ENCODE measurements at places on chromosomes 2 and 18.

DNA sequence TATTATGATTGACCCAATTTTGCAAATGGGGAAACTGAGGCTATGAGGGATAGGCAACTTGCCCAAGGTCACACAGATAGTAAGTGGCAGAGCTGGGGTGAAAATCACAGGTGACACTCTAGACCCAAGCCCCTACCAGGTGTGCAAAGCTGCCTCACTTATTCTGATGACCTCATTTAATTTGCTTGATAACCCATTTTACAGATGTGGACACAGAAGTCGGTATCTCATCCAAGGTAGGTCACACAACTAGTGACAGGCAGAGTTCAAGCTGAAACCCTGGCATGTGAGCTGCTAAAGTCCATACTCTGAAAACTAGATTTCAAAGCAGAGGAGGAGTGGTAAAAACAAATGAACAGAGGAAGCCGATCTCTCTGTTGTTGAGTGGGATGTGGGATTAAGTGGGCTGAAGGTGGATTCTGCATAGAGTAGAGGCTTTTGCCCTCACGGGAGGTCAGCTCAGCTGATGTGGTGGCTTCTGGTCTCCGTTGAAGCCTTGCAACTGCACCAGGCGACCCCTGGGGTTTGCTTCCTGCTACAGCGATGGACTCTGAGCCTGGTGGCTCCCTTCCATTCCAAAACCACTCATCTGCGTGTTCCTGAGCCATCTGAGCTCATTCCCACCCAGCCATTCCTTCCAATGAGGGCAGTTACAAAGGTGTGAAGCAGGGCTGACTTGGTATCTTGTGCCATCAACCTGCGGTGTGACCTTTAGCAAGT lies 164.3 kb upstream of the FHL2 start:
- DNase-seq: no peak

GRCh38 chr18:42328931-42329330 lies 373.9 kb downstream of the PIK3C3 start:
- no peak for DNase-seq

DNA sequence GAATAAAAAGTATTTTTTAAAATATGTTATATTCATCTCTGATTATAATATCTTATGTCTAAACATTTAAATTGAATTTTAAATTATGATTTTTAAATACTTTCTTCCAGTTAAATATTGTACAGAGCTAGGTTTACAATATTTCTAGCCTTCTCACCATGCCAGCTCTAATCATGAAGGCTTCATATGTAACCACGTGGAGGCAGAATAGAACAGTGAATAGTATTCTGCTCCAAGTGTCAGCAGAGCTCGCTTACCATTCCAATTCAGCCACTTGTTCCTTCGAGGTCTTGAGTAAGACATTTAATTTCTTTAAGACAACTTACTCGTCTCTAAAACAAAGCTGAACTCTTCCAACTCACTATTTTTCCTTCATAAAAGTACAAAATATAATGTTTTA lies 871.8 kb downstream of the SUCLG1 start:
- no peak for DNase-seq

GRCh38 chr18:48898521-48898920 lies 52.2 kb downstream of the SMAD7 start:
- no peak for DNase-seq

DNA sequence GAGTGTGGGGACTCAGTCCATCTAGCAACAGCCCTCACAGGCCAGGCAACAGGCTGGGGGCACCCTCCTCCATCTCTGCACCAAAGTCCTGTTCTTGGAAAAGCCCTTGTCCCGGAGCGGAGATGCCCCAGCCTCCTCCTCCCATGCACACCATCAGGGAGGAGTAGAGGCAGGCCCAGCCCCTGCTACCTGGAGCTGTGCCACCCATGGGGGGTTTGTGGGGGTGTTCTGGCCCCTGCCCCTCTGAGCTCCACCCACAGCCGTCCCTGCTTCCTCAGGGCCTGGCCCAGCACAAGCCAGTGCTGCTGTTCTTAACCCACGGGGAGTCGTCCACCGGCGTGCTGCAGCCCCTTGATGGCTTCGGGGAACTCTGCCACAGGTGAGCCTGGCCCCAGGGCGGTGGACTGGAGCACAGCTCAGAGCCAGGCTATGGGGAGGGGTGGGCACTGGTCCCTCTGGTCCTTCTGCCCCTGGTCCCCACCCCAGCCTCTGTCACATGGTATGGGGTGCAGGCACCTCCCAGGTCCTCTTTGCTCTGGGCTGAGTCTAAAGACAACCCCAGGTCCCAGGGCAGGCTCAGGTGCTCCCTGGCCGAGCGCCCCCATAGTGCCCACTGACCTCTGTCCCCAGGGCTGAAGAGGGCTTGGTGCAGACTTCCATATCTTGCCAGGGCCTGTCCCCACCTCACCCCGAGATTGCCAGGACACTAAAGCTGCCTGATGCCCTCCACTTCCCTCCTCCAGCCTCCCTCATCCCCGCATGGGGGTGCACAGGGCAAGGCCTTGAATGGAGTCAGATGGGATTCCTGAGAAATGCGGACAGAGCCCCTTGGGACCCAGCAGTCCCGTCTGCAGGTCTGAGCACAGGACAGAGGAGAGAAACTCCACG lies 2.7 kb downstream of the AGXT start:
- DNase-seq: no peak

DNA sequence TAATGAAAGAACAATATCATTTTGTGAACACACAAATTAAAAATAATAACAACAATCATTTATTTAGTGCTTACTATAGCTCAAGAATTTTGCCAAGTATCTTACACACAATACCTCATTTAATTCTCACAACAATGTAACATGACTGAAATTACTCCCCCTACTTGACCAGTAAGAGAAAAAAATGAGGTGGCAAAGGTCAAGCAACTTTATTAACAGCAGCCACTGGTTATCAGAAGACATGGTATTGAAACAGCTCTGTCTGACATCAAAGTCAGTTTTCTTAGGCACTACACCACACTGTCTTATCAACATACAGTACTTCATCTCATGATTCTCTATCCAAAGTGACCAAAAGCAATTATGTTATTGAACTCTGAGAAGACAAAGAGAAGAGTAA lies 389.4 kb downstream of the ZEB2 start:
- no peak for DNase-seq

All from activated CD8-positive, alpha-beta memory T cell treated with anti-CD3 and anti-CD28 coated beads for 1 hour (primary cell).